DMS153 (cell line): ENCODE measurements at places on chromosomes 1 and 21.
A peak's percentile ranks its signal among the peaks of the same experiment; 100 is the strongest.

DNA sequence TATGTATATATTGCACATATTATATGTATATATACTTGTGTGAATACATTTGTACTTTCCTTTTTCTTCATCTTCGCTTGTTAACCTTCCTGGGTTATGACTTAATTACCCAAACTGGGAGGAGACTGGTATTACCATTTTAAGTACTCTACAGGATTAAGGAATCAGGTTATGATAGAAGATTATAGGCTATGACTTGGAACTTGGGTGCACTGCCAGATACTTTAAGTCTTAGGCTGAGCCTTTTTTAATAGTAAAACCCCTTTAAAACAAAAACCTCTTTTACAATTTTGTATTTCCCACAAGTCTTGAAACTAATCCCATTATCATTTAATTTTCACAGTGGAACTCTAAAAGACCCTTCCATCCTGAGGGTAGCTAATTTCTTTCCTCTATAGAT, 6.0 kb downstream of the BRWD1 start:
- no peak for DNase-seq

- no peak for DNase-seq
These were observed 3.0 kb downstream of the PRRC2C start for GRCh38 chr1:171488190-171488929.

- DNase-seq = no peak
These were observed 7.0 kb downstream of the PAFAH2 start for GRCh38 chr1:25990702-25991395.

- no peak for DNase-seq
These were observed 21.1 kb downstream of the C1orf21 start for GRCh38 chr1:184407816-184408510.

DNA sequence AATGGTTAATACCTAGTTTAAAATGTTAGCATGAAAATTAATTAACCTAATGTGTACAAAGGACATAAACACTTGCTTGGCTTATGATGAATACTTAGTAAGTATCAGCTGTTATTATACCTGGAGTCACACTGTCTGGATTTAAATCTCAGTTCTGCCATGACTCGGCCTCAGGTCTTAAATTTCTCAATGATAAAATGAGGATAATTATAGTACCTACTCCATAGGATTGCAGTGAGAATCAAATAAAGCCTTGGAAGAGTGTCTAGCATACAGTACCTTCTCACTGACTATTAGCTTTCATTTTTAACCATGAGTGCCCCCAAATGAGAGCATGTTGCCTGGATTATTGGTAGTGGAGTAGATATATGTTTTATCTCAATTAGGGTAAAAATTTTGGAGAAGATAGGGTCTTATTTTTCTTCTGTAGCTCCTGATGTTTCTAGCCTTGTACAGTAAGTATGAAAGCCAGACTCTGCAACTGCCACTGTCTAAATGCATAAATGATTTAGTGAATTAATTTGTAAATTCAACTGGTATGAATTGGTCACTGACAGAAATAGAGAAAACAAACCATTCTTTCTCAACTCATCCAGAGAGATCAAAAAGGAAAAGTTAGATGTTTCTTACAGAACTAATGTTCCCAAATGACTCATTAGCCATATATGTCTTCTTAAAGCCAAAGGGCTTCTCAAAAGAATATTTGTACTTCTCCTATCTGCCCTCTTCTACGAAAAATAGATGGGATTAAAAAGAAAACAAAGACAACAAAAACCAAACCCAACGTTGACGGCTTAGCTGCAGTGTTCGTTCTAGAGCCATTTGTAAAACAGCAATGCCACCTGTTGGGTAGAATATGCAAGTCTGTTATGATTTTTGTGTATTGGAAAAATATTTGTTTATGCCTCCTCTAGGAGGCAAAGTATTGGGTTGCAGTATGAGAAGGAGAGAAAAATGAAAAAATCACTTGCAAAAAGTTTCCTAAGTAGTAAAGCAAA, 53.8 kb upstream of the MROH9 start:
- no peak for DNase-seq

DNA sequence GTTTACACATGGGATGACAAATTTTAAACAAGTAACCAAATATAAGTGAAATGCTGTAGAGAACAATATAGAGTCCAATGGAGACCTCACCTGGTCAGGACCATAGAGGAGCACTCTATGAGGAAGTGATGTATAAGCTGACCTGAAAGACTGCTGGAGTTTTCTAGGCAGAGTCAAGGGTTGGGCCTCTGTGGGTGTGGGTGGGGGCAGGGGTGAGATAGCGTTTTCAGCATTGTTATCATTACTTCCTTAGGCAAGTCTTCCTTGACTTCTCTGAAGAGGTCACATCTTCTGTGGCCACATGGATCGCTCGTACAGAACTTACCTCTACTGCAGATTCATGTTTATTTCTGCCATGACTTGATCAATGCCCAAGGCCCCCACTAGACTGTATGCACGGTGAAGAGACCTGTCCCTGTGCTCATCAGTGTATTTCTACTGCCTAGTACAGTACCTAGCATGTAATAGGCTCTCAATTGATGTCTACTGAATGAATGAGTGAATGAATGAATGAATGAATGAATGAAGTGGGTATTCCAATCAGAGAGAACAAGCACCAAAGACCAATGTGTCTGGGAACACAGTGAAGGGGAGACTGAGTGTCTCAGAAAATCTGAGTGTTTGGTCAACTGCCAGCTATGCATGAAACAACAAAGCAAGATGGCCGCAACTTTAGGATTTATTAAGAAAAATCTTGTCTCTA, 116.5 kb downstream of the RNF220 start:
- no peak for DNase-seq

GRCh38 chr1:230839173-230839572, 29.1 kb downstream of the C1orf198 start:
- DNase-seq = no peak

DNA sequence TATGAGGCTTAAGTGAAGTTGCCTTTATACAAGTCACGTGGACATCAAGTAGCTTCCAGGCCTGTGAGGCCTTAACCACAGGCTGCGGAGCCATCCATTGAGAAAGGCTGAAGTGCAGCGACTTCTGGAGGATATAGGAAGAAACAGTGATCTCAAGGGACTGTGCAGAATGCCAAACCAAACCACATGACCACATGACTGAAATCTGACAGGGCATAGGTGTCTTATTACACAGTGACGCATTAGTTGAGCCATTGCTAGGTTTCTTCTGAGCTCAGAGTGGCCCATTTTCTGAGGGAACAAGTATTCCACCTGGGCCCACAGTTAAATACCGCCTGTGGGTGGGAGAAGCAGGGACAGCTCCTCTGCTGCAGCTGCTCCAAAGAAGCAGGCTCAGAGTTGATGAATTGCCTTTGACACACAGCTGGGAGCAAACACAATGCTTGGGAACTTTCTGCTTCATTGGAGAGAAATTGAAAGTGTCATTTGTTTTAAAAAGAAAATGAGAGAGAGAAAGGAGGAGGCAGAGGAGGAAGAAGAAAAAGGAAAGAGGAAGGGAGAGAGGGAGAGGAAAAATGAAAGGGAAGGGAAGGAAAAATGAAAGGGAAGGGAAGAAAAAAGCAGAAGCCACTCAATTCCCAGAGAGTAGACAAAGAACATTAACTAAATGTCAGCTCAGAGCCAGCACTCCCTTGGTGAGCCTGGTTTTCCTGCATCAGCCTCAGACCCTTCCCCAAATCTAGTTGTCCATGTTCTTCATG, 94.4 kb downstream of the COLGALT2 start:
- no peak for DNase-seq

- DNase-seq = no peak
These were observed 14.0 kb downstream of the PPIE start for GRCh38 chr1:39752703-39753102.

- peak; percentile 57 for DNase-seq
These were observed at the start of gene SNX7 for GRCh38 chr1:98661544-98662355. Gene SNX7, plus strand, starts transcription at chr1:98661721. Its CDS starts 11 bp downstream, at chr1:98661732.

GRCh38 chr1:201206176-201206575, 15.6 kb downstream of the IGFN1 start:
- DNase-seq = no peak

DNA sequence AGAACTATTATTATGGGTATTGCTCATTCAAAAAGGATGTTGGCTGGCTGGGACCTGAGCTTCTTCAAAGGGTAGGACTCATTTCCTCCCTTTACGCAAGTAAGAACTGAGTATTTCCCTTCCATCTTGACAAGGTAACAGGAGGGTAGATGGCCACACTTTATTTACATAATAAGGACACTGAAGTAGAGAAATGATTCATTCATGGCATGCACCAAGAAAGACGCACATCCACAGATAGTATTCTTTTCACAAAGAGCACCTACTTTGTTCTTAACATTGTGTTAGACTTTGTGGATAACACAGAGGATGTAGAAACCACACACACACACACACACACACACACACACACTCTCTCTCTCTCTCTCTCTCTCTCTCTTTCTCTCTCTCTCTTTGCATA, 82.9 kb downstream of the FAM78B start:
- no peak for DNase-seq

- DNase-seq = no peak
These were observed 55.3 kb upstream of the BOLA1 start for GRCh38 chr1:149844101-149844500.

GRCh38 chr1:31400393-31400792, 12.6 kb upstream of the SERINC2 start:
- no peak for DNase-seq

DNA sequence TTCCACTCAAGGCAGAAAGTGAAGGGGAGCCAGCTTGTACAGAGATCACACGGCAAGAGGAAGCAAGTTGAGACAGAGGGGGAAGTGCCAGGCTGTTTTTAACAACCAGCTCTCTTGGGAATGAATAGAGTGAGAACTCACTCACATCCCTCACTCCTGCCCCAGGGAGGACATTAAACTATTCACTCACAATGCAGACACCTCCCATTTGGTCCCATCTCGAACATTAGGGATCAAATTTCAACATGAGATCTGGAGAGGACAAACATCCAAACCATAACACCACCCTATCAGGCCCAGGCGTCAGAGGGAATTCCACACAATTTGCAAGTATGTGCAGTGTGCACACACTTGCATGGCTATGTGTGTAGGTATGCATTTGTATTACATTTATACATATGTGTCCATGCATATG, 62.7 kb downstream of the DMAP1 start:
- peak; percentile 97 for DNase-seq

DNA sequence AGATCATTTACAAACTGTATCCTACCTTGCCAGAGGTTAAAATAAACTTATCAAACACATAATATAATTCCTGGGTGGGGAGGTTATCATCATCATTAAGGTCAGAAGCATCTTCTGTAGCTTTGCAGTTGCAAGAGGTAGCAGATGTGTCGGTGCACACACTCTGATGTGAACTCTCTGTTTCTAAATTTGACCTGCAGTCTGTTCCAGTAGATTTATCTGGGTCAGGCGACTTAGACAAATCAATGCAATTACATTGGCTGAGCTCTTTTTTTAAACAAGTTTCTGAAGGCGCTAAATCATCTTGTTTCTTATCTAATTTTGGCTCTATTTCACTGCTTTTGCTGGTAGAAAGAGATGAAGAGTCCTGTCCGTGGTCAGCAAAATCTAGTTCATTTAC, 70.4 kb downstream of the PRPF38A start:
- no peak for DNase-seq

GRCh38 chr1:50135716-50136115, 27.0 kb downstream of the ELAVL4 start:
- no peak for DNase-seq

GRCh38 chr1:10471411-10472219, 714 bp downstream of the DFFA start:
- DNase-seq = no peak

DNA sequence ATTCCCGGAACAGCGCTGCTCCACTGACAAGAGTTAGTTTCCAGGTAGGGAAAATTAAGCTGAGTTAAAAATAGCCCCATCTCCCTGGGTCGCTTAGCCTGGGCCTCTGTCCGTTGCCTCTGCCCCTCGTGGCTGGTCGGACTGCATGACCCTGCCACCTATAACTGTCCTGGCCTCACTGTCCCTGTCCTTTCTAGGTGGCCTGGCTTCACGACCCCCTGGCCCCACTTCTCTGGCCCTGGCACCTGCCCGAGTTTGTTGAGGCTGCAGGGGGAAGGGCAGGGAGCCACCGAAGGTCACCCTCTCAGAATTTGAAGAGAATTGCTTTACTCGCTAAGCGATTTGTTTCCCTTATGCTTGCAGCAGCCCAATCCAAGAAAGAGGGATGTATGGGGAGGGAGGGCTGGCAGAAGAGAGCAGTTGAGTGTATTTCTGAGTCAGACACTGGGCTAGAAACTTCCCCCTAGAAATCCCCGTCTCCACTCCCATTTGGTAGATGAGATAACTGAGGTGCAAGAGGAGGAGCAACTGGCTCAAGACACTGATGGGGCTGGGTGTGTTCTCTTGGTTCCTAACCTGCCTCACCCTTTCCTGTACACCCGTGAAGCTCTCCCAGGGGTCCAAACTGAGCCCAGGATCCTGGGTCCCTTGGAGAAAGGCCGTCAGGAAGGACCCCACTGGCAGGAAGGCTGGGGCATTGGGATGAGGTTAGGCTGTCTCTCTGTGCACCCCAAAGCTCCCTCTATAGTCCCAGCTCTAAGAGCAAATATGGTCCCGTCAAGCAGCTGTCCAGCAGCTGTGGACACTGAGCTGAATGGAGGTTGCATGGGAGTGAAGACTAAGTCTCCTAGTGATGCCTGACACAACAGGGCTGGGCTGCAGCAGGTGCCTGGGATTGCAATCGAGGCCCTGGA, 2.9 kb upstream of the EDN2 start:
- DNase-seq = no peak

GRCh38 chr1:63917571-63918417, 144.0 kb downstream of the ROR1 start:
- DNase-seq = no peak

DNA sequence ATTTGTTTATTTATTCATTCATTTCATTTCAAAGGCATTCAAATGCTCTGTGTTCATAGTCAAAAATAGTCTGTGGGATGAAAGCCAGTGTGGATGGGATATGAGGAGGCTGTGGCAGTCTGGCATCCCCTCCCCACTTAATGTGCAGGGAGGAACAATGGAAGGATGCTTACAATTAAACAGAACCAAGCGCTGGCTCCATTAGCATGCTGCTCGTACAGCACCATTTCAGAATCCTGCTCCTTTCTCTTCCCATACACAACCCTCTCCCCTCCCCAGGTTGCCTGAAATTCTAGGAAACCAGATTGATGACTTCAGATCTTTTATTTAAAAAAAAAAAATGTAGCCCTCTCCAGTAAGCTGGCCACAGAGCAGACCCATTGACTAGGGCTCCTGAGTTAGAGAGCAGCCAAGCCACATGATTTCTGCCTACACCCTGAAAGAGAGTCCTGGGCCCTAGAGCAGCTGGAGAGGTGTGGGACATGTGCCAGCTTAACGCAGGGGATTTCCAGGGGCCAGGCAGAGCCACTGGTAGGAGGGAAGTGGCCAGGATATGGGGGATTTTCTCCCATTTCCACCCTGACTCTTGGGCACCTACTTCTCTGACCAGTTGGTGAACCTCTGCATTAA, 205.2 kb downstream of the ASTN1 start:
- no peak for DNase-seq
